ENCODE measurements at places on chromosomes 2 and 18.

DNA sequence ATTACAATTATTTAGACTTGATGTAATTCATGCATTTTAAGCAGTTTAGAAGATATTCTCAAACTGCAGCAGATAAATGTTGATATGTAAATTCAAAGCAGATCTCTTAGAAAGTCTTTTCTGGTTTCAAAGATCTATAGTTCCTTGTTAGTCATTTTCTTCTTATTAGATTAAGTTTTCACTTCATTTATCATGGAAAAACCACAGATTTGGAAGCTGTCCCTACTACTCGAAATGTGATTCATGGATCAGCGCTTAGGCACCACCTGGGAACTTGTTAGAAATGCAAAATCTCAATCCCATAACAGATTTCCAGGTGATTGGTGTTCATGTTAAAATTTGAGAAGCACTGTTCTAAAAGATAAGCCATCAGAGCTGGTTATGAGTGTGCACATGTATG is 92.8 kb upstream of the CDH2 start:
- DNase-seq = no peak

DNA sequence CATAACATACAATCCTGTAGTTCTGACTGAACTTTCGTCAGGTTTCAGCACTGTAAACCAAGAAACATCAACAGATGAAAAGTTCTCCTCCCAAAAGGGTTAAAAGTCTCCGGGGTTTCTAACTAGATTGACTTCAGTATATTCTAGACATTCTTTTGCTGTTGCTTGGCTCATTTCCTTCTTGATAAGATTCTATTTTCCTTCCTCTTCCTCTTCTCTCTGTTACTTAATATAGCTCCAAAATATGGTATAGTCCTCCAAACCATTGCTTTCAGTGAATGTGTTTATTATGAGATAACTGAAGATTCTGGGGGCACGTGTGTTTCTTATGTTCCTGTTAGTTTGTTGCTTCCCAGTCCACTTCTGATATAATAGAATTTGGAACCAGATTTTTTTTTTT is 46.4 kb upstream of the MAP4K3 start:
- DNase-seq = no peak

DNA sequence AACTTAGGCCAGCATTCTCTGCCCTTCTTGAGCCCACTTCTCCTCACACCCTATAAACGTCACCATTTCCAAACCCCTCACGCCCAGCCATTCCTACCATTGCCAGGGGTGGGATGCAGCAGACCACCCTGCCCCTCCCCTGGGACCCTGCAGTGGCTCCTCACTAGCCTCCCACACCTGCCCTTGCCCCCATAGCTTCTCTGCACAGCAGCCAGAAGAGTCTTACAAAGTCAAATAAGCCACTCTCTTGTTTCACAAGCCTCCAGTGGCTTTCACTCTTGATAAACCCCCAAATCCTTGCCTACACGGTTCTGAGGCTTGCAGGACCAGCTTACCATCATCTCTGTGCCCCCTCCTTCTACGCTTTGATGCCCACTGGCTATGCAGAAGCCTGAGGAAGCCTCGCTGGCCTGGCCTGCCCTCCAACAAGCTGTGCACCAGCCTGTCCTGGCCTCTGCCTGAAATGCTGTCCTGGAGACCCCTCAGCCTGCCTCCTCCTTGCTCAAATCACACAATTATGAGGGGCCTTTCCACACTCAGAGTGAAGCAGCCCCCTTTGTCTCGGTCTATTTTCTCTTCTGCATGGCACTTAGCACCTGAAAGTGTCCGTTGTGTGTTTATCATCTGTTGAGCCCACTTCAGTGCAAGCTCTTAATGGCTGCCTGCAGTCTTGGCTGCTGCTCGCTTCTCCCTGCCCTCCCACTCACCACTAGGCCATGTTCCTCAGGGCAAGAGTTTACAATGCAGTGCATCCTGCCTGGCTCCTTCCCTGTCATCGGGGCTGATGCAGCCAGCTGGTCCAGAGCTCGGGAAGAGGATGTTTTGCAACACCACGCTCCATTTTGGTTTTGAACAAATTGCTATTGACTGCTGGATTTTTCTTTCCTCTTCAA is 82.6 kb upstream of the RGPD5 start:
- DNase-seq = no peak

- DNase-seq = no peak
Measured at GRCh38 chr18:49920731-49921130, 107.4 kb upstream of the ACAA2 start.

DNA sequence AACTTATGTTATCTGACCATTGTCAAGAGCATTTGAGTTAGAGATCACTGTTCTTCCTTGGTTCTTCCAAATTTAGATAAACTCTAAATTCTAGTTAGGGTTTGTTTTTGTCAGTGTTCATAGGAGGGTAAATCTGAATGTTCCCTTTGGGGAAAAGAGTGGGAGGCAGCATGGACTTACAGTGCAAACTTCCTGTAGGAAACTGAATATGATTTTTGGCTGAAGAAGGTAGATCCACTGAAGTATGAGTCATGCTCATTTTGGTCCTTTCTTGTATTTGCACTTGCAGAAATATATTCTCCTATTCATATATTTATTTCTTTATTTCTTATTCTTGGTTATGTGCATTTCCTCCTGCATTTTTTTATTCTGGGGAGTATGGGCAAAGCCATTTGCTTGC is 27.3 kb downstream of the CCDC85A start:
- no peak for DNase-seq

- DNase-seq = no peak
Measured at GRCh38 chr2:100248971-100249370, 73.3 kb downstream of the LONRF2 start.

DNA sequence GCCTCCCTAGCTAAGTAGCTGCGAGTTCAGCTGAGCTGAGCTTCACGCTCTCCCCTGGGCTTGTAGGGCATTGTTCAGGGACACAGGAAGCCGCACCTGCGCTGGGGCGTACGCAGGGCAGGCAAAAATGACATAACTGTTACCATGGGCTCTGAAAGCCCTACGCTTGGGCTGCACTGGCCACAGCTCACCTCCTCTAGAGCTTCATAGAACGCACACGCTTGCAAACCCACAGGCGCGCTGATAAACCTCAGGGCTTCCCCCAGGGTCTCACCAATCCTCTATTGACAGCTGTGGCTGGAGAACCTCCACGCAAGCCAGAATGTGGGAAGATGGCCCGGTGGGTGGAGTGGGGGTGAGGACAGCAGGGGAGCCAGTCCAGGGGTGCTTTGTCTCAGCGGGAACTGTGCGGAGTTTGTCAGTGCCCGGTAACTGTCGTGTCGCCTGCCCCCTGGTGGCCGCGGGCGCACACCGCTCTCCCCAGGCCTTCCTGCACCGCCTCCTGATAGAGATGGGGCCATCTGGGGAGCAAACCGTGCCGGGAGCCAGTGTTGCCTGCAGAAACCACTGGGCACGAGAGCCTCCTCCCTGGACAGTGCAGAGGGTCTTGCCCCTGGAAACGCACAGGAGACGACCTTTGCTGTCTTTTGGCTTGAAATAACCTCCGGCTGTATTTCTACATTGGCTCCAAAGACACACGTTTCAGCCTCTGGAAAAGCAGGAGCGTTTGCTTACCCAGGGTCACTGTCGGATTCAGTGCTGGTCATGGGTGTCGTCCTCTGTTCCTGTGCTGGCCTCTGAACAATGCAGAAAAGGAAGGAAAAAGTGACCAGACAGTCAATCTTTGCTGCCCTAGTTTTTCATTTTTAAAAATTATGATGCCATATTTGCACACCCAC is 17.0 kb upstream of the CIDEA start:
- DNase-seq = no peak

GRCh38 chr2:43131051-43131889 is 95.1 kb downstream of the ZFP36L2 start:
- no peak for DNase-seq

GRCh38 chr2:183543731-183544130 is 419.5 kb downstream of the NUP35 start:
- no peak for DNase-seq

DNA sequence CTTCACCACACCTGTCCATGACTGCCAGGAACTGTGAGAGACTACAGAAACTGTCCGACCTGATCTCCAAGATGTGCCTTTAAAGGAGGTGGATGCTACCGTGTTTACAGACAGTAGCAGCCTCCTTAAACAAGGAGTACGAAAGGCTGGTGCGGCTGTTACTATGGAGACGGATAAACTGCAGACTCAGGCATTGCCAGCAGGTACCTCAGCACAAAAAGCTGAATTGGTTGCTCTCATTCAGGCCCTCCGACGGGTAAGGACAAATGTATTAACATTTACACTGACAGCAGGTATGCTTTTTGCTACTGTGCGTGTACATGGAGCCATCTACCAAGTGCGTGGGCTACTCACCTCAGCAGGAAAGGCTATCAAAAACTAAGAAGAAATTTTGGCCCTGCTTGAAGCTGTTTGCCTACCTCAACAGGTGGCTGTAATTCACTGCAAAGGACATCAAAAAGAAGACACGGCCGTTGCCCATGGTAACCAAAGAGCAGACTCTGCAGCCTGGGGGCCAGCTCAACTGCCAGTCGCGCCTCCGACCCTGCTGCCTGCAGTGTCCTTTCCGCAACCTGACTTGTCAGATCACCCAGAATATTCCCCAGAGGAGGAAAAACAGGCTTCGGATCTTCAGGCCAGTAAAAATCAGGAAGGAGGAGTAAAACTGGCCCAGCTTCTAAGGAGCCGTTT is 30.9 kb downstream of the SKA1 start:
- DNase-seq = no peak

- no peak for DNase-seq
Measured at GRCh38 chr2:40827392-40827791, 375.5 kb upstream of the SLC8A1 start.

DNA sequence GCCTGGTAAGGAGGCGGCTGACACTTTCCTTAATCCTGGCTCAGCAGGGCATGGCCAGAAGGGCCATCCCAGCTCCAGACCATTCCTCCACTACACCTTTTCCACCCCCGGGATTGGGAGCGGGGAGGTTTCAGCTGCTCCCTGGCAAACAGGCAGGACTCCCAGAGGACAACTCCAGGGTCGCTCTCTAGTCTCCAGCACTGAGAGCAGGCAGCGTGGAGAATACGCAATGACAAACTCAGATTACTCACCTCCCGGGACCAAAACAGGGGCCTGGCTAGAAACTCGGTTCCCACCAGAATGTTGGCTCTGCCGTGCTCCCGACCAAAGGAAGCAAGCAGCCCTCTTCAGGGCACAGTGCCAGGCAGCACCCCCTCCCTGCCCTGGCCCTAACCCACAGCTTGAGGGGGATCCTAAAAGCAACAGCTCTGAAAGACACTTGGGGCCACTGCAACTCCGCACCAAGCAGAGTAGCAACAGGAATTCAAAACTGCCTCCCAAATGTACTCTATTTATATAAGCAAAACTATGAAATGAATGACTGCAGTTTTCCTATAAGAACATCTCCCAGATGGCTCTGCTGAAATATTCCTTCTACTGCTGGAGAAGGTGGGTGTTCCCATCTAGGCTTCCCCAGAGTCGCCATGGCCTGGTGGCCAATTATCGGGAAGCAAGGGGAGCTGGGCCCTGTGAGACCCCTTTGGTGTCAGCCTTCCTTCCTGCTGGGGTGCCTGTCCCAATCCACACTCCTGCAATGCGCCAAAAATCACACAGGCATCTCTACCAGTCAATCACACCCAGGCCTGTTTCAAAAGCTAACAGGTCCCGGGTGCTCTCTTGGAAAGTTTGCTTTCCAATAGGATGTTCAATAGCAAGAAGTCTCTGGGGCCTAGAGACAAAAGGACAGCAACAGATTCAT is 61.2 kb upstream of the POMC start:
- no peak for DNase-seq

- DNase-seq = no peak
Measured at GRCh38 chr2:137002896-137003295, 237.6 kb downstream of the THSD7B start.

DNA sequence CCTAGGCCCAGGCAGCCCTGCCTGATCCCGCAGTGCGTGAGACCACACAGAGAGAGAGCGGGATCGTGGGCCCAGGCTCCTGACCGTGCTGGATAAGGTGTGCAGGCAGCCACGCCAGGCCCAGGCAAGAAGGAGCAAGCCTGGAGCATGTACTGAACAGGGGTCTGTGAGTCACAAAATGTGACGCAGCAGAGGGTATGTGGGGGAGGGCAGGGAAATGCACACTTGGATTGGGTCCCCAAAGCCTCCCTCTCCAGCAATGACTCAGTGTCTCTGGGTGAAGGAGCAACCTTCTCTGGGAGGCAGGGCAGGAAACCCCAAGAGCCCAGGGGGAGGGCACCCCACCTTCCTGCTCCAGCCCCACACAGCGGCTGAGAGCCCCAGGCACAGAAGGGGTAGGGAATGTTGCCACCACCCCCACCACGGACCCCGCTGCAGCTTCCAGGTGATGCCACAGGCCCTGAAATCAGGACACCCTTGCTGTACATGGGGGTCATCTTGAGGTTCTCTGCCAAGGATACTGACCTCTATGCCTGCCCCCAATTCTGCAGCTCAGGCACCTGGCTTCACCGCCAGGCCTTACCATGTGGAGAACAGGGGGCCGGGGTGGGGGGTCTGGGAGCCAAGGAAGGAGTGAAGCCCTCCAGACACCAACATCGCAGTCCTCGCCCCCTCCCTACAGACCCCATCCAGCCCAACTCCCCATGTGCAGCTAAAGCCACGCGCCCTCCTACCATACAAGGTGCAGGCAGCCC is 1.3 kb upstream of the GPC1 start:
- DNase-seq = no peak

- DNase-seq = no peak
Measured at GRCh38 chr18:22098563-22098989, 70.8 kb upstream of the GATA6 start.

- no peak for DNase-seq
Measured at GRCh38 chr2:160477032-160477431, 16.6 kb downstream of the RBMS1 start.

- no peak for DNase-seq
Measured at GRCh38 chr18:75071866-75072671, 136.9 kb downstream of the PTGR3 start.

DNA sequence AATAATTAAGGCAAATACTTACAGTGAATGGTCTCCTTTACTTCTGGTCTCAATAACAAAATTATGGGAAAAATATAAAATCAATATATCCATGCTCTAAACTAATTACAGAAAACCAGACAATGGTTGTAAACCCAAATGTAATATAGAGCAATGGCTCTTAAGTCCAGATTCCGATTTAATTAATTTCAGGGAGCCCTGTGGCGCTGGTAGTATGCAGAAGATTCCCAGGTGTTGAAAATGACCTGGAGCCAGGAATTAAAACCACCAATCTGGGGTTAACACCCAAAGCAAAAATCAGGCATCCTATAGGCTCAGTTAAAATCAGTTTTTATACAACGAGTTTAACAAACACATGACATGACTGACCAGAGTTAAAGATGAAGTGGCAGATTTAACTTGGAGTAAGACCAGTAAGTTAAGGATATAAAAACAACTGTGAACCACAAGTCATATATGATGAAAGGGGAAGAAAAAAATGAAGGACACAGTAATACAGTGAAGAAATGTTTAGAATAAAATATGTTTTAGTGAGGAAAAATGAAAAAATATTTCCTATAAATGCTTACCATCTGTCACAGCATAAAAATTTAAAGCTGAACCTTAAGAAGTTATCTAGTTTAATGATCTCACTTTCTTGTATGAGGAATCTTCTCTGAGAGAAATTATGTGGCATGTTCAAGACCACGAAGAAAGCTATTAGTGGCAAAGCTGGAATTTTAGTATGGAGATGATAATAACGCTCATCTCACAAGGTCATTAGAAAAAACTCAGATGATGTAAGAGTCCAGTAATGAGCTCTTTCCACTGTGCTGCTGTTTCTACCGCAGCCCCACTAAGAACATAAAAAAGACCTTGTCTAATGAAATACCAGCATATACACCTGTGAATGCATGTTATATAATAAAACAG is 45.8 kb upstream of the FLACC1 start:
- DNase-seq = no peak

- DNase-seq = no peak
Measured at GRCh38 chr2:70381235-70381634, 79.4 kb upstream of the FAM136A start.

GRCh38 chr2:72674982-72675915 is 150.6 kb downstream of the EXOC6B start:
- no peak for DNase-seq
